ENCODE measurements at places on chromosomes 5 and 9.

DNA sequence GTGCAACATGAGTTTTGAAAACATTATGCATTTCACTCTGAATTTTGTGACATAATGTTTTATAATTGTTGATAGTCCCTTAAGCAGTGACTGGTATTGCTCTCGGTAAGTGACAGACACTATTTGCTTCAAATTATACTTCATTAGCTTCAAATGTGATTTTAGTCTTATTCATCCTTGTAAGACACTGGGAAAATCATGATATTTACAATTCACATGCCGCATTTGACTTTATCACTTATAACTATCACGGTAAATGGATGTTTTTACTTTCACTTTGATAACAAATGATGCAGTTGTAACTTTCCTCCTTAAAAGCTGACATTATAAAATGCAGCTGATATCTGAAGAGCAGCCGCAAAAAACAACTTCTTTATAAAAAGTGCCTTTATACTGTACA is 44.1 kb upstream of the ITGA2 start:
- no peak for DNase-seq

- no peak for DNase-seq
Observed at GRCh38 chr5:177431317-177432142, 5.1 kb downstream of the GRK6 start.

- DNase-seq: no peak
Observed at GRCh38 chr5:17005107-17005828, 69.2 kb upstream of the MYO10 start.

DNA sequence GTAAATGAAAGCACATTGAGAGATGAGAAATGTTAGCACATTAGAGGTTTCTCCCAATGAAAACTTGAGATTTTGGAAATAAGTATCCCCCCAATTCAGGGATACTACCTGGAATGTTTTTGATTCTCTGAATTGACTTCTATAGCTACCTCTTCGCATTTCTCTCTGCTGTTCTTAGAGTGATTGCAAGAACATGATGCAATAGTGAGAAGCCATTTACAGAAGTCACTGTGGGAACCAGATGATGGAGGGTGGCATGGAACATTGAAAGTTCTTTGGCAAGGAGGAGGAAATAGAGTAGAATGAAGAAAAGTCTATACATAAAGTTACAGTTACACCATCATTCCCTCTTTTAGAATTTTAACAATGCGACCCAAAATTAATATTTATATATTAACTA is 9.2 kb downstream of the NPR3 start:
- DNase-seq: no peak

GRCh38 chr9:2015581-2016407 is 647 bp downstream of the SMARCA2 start:
- peak; percentile 54 for DNase-seq

Measured in mammary epithelial cell (primary cell).